ENCODE measurements at places on chromosomes 11 and 22.

- DNase-seq = no peak
These were observed 101.1 kb downstream of the ADAMTS15 start for GRCh38 chr11:130549393-130549999.

GRCh38 chr11:100923555-100923954 lies 206.1 kb downstream of the PGR start:
- DNase-seq = no peak

GRCh38 chr11:122563761-122564160 lies 91.8 kb upstream of the UBASH3B start:
- no peak for DNase-seq

- peak; percentile 5 for DNase-seq
These were observed 79.0 kb downstream of the AASDHPPT start for GRCh38 chr11:106156290-106156937.

DNA sequence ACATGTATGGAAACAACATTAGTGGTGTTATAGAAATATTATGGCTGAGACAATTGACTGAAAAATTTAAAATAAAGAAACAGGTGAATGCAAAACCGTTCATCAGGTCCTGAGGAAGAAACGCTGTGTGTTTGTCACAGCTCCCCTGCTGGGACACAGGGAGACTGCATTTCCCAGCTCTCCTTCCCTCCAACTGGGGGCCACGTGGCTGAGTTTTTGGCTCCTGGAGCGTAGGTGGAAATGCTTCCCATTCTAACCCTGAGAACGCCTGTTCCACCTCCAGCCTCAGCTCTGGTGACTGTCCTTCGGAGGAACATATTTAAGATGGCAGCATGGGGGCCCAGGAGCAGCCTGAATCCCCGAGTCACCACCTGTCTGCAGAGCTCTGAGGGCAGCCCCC lies 398.6 kb downstream of the BRD1 start:
- no peak for DNase-seq

DNA sequence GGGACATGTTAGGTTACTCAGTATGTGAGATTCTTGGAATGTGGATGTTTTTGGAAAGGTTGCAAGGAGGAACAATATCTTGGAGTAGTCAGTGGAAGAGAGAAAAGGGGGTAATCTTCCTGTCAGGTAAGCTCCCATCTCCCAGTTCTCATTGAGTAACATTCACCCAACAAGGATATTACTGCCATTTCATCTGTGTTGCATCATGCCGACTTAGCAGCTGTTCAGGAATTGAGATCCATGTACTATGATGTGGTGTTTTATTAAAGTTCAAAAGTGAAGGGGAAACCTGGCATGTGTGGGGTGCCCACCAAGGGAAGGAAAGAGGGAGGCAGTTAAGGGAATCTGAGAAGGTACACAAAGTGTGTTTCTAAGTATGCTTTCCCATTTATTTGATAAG lies 58.4 kb upstream of the RASSF10 start:
- DNase-seq = no peak

DNA sequence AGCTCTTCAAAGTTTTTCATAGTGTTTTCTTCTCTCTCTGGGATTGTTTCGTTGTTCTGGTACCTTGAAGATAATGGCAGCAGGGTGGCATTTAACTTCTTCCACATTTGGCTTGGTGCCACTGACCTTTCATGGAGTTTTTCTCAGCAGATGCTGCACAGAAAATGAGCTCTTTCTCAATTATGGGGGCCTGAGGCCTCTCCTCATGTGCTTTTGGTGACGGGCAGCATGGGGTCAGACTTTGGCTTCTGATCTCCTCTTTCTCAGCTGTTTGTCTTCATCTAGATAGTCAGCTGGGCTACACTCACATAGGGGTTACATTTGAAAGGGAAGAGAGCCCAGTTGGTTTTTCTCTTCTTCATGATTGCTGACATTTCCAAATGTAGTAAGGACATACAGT lies 76.3 kb downstream of the FAT3 start:
- no peak for DNase-seq

All from NCI-H146 (cell line).